ENCODE measurements at places on chromosomes 12 and 14. TPM values are rescaled to one million over a fixed set of nuclear protein-coding genes. Genes with fewer than 3 reads are reported as not detected.

Gene SPX
- 0.22 TPM for total RNA-seq

Gene CLEC2B
- 26.0 TPM for total RNA-seq

Gene ASB2
- 2.0 TPM for total RNA-seq

Gene GZMB
- total RNA-seq: 2.6 TPM

Gene PLEKHH1
- 7.5 TPM for total RNA-seq

Gene OVCH1
- not detected for total RNA-seq

Gene CLEC6A
- total RNA-seq: not detected

GRCh38 chr12:65699251-65699650, 125.0 kb upstream of the HMGA2 start:
- DNase-seq: no peak

GRCh38 chr12:65495233-65495632, 216.8 kb downstream of the MSRB3 start:
- DNase-seq: no peak

- DNase-seq: no peak
Observed at GRCh38 chr12:77087427-77087826, 22.1 kb upstream of the E2F7 start.

DNA sequence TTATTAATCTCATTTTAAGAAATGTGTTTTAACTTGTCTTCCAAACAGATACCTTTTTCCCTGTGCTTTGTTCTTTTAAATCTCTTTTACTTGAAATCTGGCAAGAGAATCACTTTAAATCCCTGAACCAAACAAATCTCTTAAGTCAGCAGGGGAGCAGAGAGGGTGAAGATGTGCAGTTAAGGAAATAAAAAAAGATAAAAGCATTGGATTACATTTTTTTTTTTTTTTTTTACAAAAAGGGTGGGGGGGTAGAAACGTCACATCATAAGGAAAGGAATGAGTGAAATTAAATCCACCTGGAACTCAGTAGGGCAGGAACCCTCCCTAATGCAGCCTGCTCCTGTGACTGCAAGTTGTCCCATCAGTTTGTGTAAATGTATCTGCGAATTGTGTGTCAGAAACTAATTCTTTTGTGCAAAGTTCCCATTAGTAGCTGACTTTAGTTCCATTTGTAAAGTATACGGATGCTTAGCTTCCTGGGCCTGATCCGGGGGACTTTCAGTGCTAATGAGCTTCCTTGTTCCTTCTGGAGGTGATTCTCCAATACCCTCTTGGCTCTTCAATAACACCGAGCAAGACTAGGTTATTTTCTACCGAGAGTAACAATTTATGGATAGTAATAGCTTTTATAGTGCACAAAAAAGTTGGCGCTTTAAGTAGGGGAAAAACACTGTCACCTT, 1.5 kb downstream of the TTC6 start:
- no peak for DNase-seq

- DNase-seq: no peak
Observed at GRCh38 chr12:127515941-127516340, 751.0 kb upstream of the TMEM132C start.

DNA sequence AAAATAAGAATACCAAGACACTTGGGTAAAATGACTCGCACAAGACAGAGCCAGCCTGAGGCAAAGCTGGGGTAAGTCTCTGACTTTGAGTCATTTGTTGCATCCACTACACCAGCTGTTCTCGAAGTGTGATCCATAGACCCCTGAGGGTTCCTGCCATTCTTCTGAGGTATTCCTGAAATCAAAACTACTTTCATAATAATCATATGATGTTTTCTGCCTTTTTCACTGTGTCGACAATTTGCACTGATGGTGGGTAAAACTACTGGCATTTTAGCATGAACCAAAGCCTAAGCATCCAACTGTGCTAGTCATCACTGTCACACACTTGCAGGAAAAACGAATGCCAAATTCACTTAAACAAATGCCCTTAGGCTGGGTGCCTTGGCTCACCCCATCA, 135.5 kb upstream of the FUT8 start:
- DNase-seq: no peak

- DNase-seq: no peak
Observed at GRCh38 chr14:94562941-94563883, 2.0 kb downstream of the SERPINA4 start.

DNA sequence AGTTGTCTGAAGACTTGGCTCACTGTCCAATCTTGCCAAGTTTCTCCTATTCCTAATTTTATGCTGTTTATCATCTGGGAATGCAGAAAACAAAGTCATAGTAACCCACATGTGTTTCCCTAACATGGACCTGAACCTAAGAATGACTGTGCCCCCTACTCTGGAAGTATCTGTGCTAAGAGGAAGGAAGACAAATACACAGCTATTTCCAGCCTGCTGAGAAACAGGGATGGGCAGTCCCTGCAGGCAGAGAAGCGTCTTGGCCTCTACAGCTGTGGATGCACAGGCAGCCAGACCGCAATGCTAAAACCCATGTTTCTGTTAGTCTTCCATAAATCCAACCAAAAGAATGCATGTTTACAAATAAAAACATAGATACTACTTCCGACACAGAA, 56.2 kb downstream of the DUSP16 start:
- DNase-seq: peak; percentile 28

- DNase-seq: no peak
Observed at GRCh38 chr14:81412779-81413178, 12.7 kb upstream of the STON2 start.

DNA sequence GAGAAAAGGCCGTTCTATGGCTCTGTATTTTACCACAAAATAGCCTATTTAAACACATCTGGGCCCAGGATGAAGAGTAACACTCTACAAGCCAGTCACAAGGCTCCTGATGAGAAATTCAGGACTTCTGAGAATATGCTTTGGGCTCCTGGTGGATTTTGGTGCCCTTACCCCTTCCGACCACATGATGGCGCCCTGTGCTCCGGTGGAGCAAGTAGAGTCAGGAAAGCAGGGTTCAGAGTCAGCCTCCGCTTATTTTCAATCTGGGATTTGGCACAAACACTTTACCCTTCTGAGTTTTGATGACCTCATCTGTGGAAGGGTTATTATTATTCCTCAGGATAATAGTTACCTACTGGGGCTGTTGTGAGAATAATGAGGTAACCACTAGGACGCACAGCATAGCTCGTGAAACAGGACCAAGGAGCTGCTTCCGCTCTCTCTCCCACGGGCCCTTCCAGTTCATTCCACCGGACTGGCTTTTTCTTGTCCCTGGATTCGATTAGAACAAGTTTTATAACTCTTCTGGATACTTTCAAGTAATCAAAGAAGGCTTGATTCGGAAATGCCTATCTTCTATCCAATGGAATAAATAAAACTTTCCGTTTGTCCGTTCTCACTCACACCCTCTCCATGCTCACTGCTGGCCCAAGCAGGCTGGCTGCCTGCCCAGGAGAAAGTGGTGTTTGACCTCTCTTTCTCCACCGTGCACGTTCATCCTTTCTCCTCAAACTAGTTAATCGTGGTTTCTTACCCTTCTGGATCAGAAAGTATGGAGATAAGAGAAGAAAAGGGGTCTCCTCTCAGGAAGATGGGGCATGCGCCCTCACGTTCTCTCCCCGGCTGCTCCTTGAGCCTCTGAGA, 104.6 kb downstream of the GALC start:
- no peak for DNase-seq

- DNase-seq: no peak
Observed at GRCh38 chr14:103802356-103802755, 45.0 kb downstream of the PPP1R13B start.

DNA sequence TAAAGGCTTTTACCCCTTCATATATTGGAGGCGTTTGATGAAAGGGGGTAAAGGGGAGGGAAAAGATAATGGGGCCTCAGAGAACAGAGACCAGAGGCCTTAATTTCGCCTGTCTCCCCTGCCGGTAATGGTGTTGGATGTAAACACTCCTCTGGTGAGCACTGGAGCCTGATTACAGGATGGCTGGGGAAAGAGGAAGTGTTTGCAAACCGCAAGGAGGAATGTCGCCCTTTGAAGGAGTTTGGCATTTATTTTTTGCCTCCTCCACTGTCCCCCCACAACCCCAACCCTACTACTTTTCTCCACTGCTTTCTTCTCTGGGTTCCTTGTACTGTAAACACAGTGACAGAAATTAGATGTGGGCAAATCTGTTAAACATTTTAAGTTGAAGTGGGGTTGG, 211.9 kb upstream of the TBX3 start:
- DNase-seq: no peak

DNA sequence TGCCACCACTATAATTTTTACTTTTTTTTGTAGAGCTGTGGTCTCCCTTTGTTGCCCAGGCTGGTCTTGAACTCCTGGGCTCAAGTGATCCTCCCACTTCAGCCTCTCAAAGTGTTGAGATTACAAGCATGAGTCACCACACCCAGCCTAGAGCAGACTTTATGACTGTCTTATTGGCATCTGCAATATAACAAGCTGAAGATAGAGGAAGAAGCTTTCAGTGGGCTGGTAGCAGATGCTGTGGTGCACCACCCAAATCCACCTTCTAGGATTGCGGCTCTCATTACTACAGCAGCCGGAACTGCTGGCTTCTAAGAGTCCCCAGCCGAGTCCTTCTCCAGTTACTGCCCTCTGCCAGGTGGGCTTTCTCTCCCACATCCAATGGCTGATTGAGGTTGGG, 7.6 kb upstream of the STK38L start:
- no peak for DNase-seq

GRCh38 chr14:75370416-75371205, 57.2 kb upstream of the JDP2 start:
- no peak for DNase-seq

GRCh38 chr12:102948941-102949352, 8.5 kb upstream of the ASCL1 start:
- DNase-seq: no peak

DNA sequence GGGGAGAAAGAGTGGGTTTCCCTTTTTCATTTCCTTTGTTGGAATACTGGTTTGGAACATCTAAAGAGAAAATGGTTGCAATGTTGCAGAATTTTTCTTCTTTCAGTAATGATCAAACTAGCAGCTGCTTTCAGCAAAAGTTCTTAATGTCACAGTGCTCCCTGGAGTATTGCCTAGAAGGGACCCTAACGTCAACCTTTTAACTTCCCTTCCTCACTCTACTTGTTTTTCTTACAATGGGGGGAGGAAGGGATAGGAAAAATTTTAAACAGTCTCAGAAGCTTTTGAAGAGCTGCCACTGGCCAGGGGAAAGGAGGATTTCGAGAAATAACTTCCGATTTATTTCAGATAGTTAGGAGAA, 521.8 kb downstream of the MED13L start:
- no peak for DNase-seq

DNA sequence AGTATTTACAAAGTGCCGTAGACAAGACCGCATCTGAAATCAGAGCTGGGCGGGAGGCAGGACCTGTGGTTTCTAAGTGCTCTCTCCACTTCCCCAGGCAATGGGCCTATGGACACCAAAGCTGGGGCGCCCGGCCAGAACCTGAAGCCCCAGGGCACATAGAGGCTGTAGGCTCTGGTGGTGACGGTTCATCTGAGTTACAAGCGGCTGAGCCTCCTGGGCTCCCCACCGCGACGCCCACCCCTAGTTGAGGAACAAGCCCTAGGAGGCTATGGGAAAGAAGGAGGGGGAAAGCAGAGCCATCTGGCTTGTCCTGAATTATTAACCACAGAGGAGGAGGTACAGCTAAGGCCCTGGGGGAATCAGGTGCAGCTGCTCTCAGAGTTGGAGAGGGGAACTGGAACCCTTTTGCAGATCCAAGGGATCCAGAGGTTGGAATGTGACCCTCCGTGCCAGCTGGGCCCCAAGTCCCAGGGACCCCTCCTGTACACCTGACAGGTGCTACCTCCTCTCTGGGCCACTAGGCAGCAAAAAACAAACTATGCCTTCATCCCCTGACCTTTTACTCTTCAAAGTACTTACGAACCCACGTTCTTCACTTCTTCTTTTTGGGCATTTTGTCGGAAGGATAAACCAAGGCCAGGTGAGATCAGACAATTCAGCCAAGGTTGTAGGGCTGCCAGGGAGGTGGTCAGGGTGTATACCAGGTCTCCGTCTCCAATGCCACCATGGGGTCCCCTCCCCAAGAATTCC, 77.2 kb downstream of the ARL6IP4 start:
- DNase-seq: no peak

- DNase-seq: no peak
Observed at GRCh38 chr14:21091821-21092272, 6.6 kb downstream of the ZNF219 start.

GRCh38 chr12:122029620-122030423, 8.1 kb downstream of the BCL7A start:
- DNase-seq: no peak

DNA sequence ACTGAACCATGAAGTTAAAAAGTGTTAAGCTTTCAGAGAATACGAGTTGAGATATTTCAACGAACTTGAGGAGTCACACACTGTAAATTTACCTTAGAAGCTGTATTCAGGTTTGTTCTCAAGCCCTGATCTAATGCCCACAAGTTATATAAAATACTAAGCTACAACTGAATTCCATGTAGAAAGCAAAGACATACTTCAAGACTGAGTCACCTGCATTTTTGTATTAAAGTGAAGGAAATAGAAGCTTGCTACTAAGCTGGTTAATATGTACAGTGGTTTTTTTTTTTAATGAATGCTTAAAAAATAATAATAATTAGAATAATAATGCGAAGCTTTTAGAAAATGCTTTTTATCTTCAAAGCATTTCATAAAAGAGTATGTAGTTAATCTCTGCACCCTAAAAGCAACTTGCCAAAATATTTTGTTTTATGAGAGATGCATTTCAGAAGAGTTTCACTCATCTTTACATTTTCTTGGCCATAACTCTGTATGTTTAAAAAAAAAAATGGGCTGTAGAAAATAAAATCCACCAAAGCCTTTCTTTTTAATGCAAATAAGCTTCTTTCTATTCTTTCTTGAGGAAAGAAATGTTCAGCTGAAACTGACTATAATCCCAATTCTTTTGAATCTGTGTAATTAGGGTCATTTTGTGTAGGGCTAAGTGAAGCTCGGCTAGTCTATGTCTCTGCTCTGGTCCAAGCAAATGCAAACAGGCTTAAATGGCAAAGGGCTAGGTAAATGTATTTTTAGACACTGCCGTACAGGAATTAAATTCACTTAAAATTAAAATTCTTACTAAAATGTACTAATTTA, 1047.5 kb upstream of the FLRT2 start:
- no peak for DNase-seq

DNA sequence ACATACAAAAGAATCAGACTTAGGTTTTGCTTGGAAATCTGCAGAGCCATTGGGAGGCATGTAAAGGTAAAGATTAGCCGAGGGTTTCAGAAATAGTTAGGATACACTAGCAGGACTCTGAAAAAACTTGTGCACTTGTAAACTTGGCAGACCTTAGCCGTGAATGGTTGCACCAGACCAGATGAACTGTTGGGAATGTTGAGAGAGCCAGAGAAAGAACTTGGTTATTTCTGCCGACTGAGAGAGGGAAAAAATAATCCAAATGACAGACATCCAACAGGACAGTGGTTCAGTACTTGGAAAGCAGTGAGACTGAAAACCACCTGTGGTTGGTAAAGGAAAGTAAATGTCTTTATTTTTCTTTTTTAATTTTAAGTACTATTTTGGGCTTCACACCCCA, 222.5 kb upstream of the DDHD1 start:
- no peak for DNase-seq

DNA sequence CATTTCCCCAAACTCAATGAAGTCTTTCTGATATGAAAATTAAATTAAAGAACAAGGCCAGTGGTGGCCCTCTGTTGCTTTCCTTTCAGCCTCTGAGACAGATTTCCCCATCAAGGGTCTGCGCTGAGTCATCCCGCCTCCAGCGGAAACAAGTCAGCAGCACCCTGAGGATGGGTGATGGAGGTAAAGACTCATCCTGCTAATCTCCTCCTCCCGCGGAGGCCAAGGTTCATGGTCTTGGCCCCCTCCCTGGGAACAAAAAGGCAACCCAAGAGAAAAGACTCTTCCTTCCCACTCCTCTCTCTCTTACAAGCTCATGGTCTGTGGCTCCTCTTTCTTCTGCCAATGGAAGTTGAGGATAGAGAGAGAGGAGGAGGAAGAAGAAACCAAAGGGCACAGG, 9.0 kb upstream of the NUMB start:
- DNase-seq: no peak

Measured in ovary (tissue), 10 donors.